ENCODE measurements at places on chromosomes 1 and 21.

DNA sequence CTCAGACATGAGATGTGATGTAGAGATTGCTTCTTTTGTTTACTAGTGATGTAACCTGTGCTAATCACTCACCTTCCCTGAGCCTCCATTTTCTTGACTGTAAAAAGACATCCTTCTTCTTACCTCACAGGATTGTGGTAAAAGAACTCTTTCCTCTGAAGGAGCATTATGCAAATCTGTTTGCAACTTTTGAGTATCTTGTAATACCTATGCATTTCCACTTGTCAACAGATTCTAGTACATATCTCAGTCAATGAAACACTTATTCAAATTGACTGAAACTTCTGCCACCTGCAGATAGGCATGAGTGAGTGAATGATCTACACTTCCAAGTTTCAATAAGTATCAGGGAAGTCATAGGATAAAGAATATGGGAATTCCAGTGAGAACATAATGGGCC, 174.7 kb downstream of the HHIPL2 start:
- DNase-seq, result no peak

GRCh38 chr21:31846690-31847089, 26.1 kb upstream of the HUNK start:
- no peak for DNase-seq

GRCh38 chr1:197970771-197971170, 53.6 kb downstream of the LHX9 start:
- no peak for DNase-seq

- peak; percentile 51 for DNase-seq
Measured at GRCh38 chr1:192506741-192507155, 68.8 kb upstream of the RGS1 start.

DNA sequence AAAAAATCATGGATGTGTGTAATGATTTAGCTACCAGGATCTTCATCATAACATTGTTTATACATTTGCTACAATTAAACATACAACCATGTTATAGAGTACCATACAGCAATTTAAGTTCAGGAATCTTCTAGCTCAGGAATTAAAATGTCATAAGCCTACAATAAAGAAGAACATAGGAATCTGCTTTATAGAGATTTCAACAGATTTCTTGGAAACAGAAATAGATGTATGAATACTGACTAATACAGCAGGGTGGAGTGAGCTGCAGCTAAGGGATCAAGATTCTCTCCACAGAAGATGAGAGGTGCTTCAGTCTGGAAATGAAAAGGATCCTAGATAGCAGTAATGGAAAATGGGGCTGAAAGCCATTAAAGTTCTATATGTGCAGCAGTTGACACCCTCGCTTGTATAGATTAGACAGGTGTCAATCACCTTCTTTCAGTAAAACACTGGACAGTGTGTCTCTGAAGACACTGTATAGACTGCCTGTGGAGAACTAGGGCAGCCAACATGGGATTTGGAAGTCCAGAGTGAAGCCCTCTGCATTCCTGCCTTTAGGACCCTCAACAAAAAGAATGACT, 73.9 kb downstream of the DNTTIP2 start:
- DNase-seq, result no peak

GRCh38 chr1:222040955-222041354, 299.1 kb upstream of the DUSP10 start:
- DNase-seq, result no peak

- no peak for DNase-seq
Measured at GRCh38 chr1:63643926-63644325, 50.7 kb downstream of the PGM1 start.

- no peak for DNase-seq
Measured at GRCh38 chr1:211634461-211634860, 41.0 kb downstream of the NEK2 start.

- DNase-seq, result no peak
Measured at GRCh38 chr1:186798960-186799688, 29.6 kb upstream of the PLA2G4A start.

DNA sequence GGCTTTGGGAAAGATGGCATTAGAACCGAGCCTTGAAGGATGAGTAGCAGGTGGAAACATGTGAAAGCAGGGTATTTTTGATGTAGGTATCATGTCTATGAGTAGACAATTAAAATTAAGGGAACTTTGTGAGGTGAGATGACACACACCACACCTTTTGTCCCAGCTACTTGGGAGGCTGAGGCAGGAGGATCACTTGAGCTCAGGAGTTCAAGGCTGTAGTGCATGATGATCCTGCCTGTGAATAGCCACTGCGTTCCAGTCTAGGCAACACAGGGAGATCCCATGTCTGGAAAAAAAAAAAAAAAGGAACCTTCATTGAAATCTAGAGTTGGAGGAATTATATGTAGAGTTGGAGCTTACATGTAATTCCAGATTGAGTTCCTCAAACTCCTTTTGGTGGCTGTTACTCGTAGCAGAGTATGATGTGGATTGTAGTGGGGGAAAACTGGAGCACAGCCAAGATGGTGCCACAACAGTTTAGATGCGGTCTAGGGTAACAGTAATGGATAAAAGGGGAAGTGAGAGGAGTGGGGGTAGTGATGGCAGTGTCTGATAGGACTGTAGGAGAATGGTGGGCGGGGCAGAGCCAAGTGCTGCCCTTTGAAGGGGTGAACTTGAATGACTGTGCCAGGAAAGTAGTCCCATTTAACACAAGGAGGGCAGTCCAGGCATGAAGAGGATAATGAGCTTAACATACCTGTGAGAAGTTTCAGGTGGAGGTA, 17.4 kb downstream of the AK4 start:
- DNase-seq, result no peak

DNA sequence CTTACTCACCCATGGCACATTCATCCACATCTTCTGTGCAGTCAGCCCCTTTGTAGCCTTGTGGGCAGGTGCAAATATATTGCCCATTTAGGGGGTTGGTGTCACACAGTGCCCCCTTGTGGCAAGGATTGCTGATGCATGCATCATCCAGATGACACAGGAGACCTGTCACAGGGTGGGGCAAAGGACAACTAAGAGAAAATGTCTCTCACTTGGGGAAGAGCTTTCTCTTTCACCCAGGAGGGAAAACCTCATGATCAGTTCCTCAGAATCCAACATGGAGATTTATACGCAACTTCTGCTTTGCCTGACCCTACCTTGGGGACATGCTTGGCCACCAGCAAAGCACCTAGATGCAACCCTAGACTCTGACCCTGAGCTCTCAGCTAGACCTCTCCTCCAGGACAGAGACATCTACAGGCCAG, 71.8 kb upstream of the ADAM30 start:
- DNase-seq, result peak; percentile 88

GRCh38 chr1:201424146-201424545, 2.6 kb upstream of the TNNI1 start:
- DNase-seq, result no peak

DNA sequence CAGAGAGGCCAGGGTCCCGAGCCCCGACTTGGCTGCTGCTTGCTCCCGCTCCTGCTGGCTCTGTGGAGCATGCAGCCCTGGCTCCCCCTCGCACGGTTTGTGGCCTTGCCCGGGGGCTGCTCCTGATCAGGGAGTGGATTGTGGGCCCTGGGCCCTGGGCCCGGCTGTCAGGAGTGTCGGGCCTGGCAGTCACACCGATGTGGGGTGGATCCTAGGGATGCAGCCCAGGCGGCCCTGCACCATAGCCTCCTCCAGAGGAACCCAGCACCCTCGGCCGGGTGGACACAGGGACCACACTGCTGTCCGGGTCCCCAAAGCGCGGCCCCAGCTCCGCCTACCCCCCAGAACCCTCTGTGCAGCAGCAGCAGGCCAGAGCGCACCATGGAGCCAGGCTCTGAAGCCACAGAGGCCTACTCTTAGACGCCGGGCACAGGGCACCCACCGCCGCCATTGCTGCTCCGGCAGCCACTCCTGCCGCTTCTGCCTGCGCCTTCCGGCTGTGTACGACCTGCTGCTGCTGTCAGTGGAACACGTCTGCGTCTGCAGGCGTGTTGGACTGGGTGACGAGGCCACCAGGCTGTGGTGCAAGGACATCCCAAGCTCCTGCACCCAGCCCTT, 9.4 kb downstream of the SLX9 start:
- DNase-seq, result no peak

- no peak for DNase-seq
Measured at GRCh38 chr1:46638921-46639320, 22.3 kb upstream of the MOB3C start.

DNA sequence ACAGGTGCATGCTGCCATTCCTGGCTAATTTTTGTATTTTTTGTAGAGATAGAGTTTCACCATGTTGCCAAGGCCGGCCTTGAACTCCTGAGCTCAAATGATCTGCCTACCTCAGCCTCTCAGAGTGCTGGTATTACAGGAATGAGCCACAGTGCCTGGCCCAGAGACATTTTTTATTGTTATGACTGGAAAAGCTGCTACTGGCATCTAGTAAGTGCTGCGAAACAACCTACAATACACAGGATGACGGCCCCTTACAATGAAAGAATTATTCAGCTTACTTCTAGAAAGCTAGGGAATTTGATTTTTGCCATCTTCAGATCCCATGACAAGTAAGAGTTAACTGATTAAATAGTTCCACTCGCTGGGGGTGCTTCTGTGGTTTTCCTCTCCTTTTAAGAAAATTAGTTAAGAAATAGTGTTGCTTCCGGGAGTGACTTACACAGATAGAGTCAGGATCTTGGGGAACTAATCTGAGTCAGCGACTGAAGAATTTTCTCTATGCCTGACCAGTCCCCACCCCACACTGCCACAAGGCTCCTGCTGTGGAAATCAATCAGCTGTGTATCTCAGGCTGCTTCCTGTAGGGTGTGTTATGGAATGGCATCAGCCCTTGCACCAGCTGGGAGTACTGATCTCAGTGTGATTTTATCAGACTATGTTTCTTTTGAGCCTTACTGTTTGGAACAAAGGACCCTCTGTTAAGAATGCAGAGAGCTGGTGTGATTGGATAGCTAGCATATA, 93.0 kb upstream of the BMP8A start:
- peak; percentile 56 for DNase-seq

- DNase-seq, result no peak
Measured at GRCh38 chr1:182169203-182169602, 107.7 kb upstream of the ZNF648 start.

GRCh38 chr1:22584001-22584562, 20.8 kb downstream of the EPHA8 start:
- DNase-seq, result no peak

DNA sequence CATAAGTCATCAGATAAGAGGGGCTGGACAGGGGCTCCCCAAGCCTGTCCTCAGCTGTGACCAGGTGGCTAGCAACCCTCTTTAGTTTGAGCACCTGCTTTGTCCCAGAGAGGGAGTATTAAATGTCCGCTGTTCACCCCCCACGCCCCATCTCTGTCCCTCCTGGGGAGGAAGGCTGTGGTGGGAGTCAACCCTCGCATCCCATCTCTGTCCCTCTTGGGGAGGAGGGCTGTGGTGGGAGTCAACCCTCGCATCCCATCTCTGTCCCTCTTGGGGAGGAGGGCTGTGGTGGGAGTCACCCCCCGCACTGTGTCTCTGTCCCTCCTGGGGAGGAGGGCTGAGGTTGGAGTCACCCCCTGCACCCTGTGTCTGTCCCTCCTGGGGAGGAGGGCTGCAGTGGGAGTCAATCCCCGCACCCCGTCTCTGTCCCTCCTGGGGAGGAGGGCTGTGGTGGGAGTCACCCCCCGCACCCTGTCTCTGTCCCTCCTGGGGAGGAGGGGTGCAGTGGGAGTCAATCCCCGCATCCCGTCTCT, 72.6 kb upstream of the ABCG1 start:
- DNase-seq, result no peak

DNA sequence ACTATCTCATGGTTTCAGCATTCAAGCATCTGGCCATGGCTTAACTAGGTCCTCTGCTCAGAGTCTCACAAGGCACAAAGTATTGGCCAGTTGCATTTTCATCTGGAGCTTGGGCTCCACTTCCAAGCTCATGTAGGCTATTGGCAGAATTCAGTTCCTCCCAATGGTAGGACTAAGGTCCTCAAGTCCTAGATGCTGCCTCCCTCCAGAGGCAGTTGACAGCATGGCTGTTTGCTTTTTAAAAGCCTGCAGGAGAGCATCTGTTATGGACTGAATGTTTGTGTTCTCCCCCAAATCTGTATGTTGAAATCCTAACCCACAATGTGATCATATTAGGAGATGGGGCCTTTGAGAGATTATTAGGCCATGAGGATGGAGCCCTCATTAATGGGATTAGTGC, 38.0 kb upstream of the HLX start:
- no peak for DNase-seq
